T-helper 9 cell (primary cell): ENCODE measurements at places on chromosomes 7 and 10.

GRCh38 chr10:43778571-43778970, 129.9 kb upstream of the ZNF32 start:
- DNase-seq, result no peak

DNA sequence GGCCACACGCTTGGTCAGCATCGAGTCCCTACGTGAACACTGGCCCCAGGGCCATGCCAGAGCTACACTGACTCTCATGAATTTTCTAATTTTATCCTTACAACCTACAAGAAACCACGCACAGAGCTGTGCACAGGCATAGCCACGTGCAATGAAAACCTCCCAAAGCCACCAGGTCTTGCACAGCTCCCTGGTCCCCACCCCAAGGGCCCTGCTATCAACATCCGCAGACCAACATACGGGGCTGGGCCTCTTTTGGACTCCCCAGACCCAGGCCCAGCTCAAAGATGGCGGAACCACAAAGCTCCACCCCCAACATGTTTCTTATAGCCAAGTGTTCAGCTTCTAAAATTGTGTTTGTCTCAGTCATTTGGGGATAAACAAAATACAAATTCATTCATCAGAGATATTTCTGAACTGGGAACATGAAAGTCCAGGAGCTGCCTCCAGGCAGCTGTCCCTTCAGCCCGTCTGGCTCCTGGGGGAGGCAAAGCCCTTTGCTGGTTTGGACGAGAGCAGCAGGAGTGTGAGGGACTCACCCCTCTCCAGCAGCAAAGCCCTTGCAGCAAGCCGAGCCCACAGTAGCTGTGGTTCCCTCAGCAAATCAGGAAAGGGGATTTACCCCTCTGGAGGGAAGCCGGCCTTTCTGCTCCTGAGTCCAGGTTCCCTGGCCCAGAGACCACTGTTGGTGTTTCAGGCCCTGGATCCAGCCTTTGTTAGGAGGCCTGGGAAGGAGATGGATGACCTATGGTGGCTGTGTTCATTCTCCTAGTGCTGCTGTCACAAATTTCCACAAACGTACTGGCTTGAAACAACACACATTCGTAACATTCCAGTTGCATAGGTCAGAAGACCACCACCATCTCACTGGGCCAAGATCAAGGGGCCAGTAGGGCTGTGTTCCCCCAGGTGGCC, 75.1 kb downstream of the OAT start:
- no peak for DNase-seq

DNA sequence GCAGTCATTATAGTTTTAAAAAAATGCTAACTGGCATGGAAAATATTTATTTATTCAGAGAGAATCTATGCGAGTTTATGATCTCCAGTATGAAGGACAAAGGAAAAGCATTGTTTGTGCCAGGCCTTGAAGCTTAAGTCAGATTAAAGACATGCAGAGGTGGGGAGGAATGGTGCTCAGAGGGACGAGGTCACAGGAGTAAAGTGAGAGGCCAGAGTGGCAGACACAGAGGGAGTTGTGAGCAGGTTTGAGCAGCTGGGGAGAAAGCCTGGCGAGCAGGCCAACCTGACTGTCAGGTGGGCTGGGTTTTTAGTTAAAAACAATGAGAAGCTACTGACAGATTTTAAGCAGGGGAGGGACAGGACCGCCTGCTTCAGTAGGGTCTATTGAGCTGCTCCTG, 6.8 kb upstream of the CCNY start:
- DNase-seq, result no peak

- DNase-seq, result no peak
These were observed 57.5 kb upstream of the ARL4A start for GRCh38 chr7:12629816-12630512.

DNA sequence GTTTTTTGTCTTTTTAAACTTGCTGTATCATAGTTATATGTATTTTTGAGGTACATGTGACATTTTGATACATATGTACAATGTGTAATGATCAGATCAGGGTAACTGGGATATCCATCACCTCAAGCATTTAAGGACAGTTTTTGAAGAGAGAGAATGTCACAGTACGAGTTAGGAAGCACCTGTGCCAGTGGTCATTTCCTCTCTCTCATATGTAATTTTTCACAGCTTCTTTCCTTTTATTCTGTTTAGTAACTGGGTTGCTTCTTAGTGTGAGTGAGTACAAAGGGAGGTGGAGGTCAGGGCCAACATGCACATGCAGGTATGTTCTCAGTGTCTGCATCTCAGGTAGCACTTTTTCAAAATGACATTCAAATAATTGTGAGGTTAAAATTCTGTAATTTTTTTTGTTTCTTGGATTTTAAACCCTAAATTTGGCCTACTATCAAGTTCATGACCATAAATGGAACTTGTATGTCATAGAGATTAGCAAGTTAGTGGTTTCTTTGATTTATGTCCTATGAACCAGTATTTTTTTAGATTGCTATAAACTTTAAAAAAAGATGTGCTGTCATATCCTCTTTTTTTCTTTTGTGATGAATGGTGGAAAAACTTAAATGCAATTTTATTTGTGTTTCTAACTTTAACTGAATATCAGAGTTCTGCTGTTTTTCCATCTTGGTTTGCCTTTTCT, 42.7 kb downstream of the SNX10 start:
- no peak for DNase-seq

GRCh38 chr7:102080434-102081243, 206.0 kb upstream of the SH2B2 start:
- DNase-seq, result no peak

- no peak for DNase-seq
These were observed 231.4 kb downstream of the BUB3 start for GRCh38 chr10:123385508-123386080.

- DNase-seq, result no peak
These were observed 195.6 kb downstream of the TNS3 start for GRCh38 chr7:47386273-47386835.
